GOT3 (cell line): ENCODE measurements at places on chromosomes 13 and 19.

- DNase-seq = no peak
These were observed at the start of gene KLC3 for GRCh38 chr19:45340232-45340898. Gene KLC3, plus strand, starts transcription at chr19:45340750. Its CDS starts 4,792 bp downstream, at chr19:45345542.

- no peak for DNase-seq
These were observed 8.3 kb downstream of the ZNF135 start for GRCh38 chr19:58067240-58067912.

DNA sequence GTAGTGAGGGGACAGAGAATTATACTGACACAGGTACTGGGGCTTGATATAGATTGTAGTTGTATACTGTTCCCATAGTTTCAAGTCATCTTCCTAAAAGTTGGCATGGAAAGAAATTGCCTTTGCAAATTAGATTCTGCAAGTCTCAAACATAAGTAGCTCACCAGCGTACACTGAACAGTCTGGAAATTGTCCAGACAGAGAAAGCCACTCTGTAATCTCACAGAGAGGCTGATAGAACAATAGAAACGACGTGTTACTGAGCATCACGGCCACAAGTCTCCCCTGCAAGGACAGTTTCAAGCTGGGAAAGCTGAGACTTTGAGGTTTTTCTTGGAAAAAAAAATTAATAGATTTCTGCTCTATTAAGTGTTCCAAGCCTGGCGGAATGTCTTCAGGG lies 228.6 kb downstream of the DNAJC15 start:
- DNase-seq = no peak

GRCh38 chr13:47481536-47481935 lies 519.5 kb downstream of the SUCLA2 start:
- DNase-seq = no peak

GRCh38 chr13:67803118-67803517 lies 573.0 kb upstream of the PCDH9 start:
- DNase-seq = no peak

DNA sequence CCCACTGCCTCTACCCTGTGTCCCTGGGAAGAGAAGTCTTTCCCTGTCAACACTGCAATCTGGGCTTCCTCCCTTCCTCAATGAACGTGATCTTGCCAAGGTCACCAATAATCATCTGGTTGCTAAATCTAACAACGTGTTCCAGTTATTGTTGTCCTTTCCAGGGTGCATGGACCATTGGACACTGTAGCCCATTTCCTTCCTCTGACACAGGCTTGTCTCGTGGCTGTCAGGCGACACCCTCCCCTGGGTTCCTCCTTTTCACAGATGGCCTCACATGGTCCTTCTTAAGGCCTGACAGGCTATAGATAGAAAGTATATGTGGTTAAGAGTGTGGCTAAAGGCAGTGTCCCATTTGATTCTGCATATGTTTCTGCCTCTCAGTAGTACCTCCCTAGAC lies 67.7 kb upstream of the STARD13 start:
- DNase-seq = no peak

GRCh38 chr13:80121038-80121437 lies 219.9 kb downstream of the SPRY2 start:
- DNase-seq = no peak

- DNase-seq = no peak
These were observed at the start of gene ASPDH for GRCh38 chr19:50513746-50514345. Gene ASPDH, minus strand, starts transcription at chr19:50513913. Its CDS starts 90 bp downstream, at chr19:50513823.

- no peak for DNase-seq
These were observed 159.9 kb downstream of the SUCLA2 start for GRCh38 chr13:47841151-47841550.

DNA sequence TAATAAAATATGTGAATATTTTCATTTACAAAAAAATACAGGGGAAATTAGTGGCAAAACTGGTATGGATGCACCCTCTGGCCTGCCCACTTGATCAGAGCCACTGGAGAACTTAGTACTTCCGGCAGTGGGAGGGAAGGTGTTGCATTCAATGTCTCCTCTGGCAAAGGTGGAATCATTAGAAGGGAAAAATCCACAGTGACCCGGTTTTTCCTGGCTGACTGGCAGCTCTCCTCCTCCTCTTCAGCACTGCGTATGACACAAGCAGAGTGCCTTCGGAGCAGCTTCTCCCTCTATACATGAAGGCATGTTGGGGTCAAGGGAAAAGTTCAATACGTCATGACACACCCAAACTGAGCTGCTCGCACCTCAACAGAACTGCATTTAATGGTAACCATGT lies 102.0 kb upstream of the SLC15A1 start:
- no peak for DNase-seq

GRCh38 chr19:2552859-2553258 lies 76.9 kb downstream of the GADD45B start:
- no peak for DNase-seq

DNA sequence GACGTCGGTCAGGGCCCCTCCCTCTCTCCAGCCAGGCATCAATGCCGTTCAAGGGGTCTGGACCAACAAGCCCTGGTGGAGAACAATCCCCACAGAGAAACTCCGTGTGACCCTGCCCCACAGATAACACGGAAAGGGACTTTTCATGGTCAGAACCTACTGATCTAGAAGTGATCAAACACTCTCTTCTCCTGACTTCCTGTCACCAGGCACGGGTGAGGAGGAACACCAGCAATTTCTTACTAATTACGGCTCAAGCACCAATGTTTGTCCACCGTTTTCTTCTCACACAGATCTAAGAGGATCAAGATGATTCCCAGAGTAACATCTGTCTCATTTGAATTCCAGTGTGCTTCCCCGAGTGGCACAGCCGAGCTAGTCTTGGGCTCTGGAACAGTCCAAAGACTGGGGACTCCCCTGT lies 11.8 kb downstream of the RASA3 start:
- no peak for DNase-seq

- no peak for DNase-seq
These were observed 299.7 kb downstream of the DLEU7 start for GRCh38 chr13:50543782-50544181.

GRCh38 chr13:52842441-52842840 lies 6.0 kb downstream of the PCDH8 start:
- no peak for DNase-seq
